T-helper 2 cell treated with Interferon-gamma antibody and Interleukin-4, amounts not matched to agents 5 μg/mL and 100 μg/mL, for 36 hours (primary cell): ENCODE measurements at places on chromosomes 1 and 21.

GRCh38 chr1:97824200-97824599 lies 96.6 kb downstream of the DPYD start:
- no peak overlapping the region for H3K4me3 ChIP-seq
- H3K27ac ChIP-seq: no peak overlapping the region
- H3K36me3 ChIP-seq: no peaks in the 10 kb centered on the region
- no peaks in the 10 kb centered on the region for H3K27me3 ChIP-seq
- H3K4me1 ChIP-seq: no peaks in the 10 kb centered on the region

DNA sequence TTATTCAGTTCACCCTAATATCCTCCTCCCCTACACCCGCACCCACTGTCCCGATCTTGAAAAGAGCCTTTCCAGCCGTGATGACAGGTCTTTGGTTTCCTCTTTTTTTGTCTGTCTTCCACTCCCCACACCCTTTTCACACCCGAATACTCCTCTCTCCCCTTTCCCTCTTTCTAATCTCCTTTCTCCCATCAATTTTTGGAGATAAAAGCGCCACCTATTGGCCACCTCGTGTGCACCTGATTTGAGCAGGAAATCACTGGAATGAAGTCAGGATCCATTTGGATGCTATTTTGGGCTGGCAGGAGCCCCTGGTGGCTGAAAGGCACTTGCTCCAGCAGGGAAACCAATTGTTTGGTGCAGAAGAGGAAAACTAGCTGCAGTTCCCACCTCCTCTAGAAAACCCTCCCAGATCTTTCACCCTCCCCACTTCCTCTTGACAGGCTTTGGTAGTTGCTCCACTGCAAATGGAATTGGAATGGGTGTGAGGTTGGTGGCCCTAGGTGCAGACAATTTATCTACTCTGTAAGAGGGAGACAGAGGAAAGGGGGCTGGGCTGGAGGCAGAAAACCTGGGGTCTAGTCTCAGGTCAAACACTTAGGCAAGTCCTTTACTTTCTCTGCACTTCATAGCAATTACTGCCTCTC lies 8.4 kb downstream of the FOXE3 start:
- DNase-seq: no peak
- H3K4me3 ChIP-seq: no peak overlapping the region

DNA sequence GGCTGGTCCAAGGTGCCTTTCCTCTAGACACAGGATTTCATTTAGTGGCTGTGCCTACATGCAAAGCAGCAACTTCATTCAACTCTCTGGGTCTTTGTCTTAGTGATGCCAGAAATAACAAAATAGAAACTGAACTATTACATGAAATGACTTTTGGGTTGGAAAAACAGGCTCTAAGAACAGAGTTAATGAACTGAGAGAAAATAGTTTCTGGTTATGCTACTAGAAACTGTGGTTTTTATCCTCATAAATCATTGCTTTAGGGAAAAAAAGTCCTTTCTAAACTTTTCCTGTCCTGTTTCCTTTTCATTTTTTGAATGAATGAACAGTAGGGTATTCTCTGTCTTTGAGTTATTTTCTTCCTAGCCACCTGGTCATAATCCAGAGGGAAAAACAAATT lies 424.0 kb downstream of the KIF26B start:
- DNase-seq: no peak
- no peaks in the 10 kb centered on the region for H3K4me1 ChIP-seq
- H3K27me3 ChIP-seq: no peaks in the 10 kb centered on the region
- H3K27ac ChIP-seq: no peak overlapping the region
- no peaks in the 10 kb centered on the region for H3K36me3 ChIP-seq

- no peak overlapping the region for H3K27ac ChIP-seq
- DNase-seq: no peak
- peaks cover 29% of the 10 kb centered on the region for H3K27me3 ChIP-seq
- no peaks in the 10 kb centered on the region for H3K36me3 ChIP-seq
These were observed 6.3 kb upstream of the OSBPL9 start for GRCh38 chr1:51610637-51611036.

GRCh38 chr1:111463029-111463683 lies 10.6 kb upstream of the C1orf162 start:
- peaks cover 11% of the 10 kb centered on the region for H3K4me1 ChIP-seq
- H3K36me3 ChIP-seq: peaks cover 55% of the 10 kb centered on the region
- H3K27ac ChIP-seq: no peak overlapping the region

- no peaks in the 10 kb centered on the region for H3K36me3 ChIP-seq
- H3K4me3 ChIP-seq: no peak overlapping the region
- no peak overlapping the region for H3K27ac ChIP-seq
- no peaks in the 10 kb centered on the region for H3K27me3 ChIP-seq
These were observed 141.3 kb upstream of the ADAMTS5 start for GRCh38 chr21:27108228-27108627.

- no peak overlapping the region for H3K4me3 ChIP-seq
- DNase-seq: peak; percentile 27
- H3K27ac ChIP-seq: no peak overlapping the region
- H3K36me3 ChIP-seq: no peaks in the 10 kb centered on the region
- H3K27me3 ChIP-seq: peaks cover 5% of the 10 kb centered on the region
- H3K4me1 ChIP-seq: no peaks in the 10 kb centered on the region
These were observed 95.4 kb upstream of the USP24 start for GRCh38 chr1:55310505-55310971.

DNA sequence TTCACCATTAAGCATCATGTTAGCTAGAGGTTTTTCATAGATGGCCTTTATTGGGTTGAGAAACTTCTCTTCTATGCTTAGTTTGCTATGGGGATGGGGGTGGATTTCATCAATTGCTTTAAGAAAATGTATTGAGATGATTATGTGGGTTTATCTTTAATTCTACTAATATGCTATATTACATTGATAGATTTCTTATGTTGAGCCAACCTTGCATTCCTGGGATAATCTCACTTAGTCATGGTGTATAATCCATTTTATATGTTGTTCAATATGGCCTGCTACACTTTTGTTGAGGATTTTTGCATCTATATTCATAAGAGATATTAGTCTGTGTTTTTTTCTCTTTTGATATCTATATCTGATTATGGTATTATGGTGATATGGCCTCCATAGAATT lies 70.7 kb downstream of the MAP3K7CL start:
- no peak overlapping the region for H3K4me3 ChIP-seq
- H3K27me3 ChIP-seq: no peaks in the 10 kb centered on the region
- peaks cover 15% of the 10 kb centered on the region for H3K36me3 ChIP-seq
- no peak overlapping the region for H3K27ac ChIP-seq
- no peak for DNase-seq

- no peaks in the 10 kb centered on the region for H3K4me1 ChIP-seq
- H3K27ac ChIP-seq: no peak overlapping the region
- no peaks in the 10 kb centered on the region for H3K36me3 ChIP-seq
- H3K27me3 ChIP-seq: peaks cover 2% of the 10 kb centered on the region
- no peak overlapping the region for H3K4me3 ChIP-seq
These were observed 2.6 kb downstream of the CD5L start for GRCh38 chr1:157838966-157839365.

- no peaks in the 10 kb centered on the region for H3K36me3 ChIP-seq
- H3K27me3 ChIP-seq: peaks cover 78% of the 10 kb centered on the region
- no peak for DNase-seq
- peaks cover 5% of the 10 kb centered on the region for H3K4me1 ChIP-seq
- no peak overlapping the region for H3K27ac ChIP-seq
These were observed 6.4 kb downstream of the LAMC1 start for GRCh38 chr1:183029591-183030000.

DNA sequence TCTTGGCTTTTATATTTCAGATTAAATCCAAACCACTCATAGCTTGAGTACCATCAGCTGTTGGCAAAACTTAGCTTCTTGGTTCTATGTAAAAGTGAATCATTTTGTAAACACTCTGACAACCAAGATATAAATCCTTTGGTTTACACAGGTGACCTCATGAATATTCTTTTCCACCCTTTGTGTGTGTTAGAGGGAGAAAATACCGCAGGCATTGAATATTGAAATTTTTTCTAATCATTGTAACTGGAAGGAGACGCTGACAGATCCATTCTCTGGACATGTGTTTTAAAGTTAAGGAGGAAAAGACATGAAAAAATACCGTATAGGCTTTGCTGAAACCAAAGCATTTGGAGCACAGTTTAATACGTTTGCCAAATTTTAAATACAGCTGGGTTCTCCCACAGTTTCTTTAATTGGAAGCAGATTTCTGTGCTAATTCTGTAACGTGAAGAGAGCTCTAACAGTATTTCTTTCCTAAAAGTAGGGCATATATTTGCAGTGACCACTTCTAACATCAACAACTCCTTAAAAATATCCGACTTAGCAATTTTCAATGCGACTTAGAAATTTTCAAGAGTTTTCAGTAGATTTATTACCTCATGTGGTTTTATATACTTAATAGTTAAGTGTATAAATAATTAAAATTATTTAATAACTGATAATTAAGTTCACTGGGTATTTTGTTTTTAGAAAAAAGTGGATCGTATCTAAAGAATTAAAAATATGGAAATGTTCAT lies 388.2 kb downstream of the USP25 start:
- no peak overlapping the region for H3K4me3 ChIP-seq
- no peak overlapping the region for H3K27ac ChIP-seq
- no peaks in the 10 kb centered on the region for H3K36me3 ChIP-seq
- no peak for DNase-seq

GRCh38 chr1:42932442-42932941 lies 26.2 kb downstream of the SLC2A1 start:
- H3K27me3 ChIP-seq: no peaks in the 10 kb centered on the region
- DNase-seq: no peak
- H3K4me3 ChIP-seq: peak overlapping the region; percentile 82
- peak overlapping the region; percentile 93 for H3K27ac ChIP-seq

GRCh38 chr1:9038881-9039760 lies 12.9 kb upstream of the SLC2A7 start:
- no peaks in the 10 kb centered on the region for H3K4me1 ChIP-seq
- DNase-seq: no peak
- no peak overlapping the region for H3K27ac ChIP-seq
- no peaks in the 10 kb centered on the region for H3K36me3 ChIP-seq
- no peak overlapping the region for H3K4me3 ChIP-seq

- H3K36me3 ChIP-seq: peaks cover 2% of the 10 kb centered on the region
- no peak for DNase-seq
- H3K27ac ChIP-seq: no peak overlapping the region
- no peak overlapping the region for H3K4me3 ChIP-seq
These were observed 142.4 kb downstream of the AK5 start for GRCh38 chr1:77424236-77424635.

DNA sequence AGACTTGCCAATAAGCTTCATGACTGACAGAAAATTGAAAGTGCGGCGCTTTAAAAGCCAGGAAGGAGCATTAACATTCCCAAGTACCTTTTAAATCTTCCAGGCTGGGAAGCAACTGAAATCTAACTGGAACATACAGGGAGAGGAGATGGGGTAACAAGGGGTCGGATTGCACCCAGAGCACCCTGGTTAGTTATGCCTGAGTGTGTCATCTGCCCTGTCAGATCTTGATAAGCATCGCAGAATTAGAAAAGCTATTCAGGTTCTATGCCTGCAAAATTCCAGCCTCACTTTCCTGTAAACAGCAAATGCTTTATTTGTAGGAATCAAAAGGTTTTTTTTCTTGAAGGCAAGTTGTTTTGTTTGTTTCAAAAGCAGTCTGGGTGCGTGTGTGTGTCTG lies 58.5 kb downstream of the SERBP1 start:
- H3K27ac ChIP-seq: no peak overlapping the region
- DNase-seq: no peak
- H3K36me3 ChIP-seq: peaks cover 49% of the 10 kb centered on the region
- H3K4me1 ChIP-seq: peaks cover 7% of the 10 kb centered on the region

DNA sequence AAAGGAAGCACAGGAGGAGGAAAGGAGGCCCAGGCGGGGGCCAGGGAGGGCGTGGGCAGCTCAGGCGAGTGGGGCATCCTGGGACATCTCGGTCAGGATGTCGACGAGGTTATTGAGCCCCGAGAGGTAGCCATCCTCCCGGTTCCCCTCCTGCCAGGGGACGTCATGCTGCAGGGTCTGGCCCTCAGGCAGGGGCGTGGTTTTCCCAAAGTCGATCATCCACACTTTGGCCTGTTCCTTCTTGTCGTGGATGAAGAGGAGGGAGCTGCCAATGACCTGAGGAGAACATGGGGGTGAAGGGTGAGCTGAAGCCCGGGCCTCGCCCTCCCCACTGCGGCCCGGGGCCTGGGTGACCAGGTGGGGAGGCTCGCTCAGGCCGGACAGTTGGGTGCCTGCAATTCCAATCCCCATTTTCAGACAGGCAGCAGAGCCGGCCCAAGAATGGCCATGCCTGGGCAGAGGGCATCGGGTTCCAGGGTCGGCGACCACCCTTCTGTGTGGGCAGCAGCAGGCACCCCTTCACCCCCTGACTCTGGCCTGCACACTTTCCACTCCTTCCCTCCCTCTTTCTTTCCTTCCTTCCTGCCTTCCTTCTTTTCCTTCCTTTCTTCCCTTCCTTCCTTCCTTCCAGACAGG lies 86.2 kb downstream of the STUM start:
- peaks cover 30% of the 10 kb centered on the region for H3K4me1 ChIP-seq
- H3K27me3 ChIP-seq: no peaks in the 10 kb centered on the region
- H3K36me3 ChIP-seq: peaks cover 37% of the 10 kb centered on the region
- peak overlapping the region; percentile 69 for H3K4me3 ChIP-seq
- no peak for DNase-seq

DNA sequence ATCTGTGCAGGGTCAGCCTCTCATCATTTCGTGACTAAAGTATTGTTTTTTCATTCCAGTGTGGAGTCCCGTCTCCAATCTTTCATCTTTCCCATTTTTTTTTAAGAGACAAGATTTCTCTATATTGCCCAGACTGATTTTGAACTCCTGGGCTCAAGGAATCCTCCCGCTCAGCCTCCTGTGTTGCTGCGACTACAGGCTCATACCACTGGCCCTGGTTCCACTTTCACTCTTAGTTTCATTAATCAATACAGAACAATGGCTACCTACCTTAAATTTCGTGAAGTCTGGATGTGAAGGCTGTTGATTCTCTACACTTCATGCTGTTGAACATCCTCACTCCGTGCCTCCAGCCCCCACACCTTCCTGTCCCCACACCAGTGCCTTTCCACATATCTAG lies 97.7 kb upstream of the GREM2 start:
- no peak for DNase-seq
- no peak overlapping the region for H3K27ac ChIP-seq
- no peaks in the 10 kb centered on the region for H3K4me1 ChIP-seq
- no peaks in the 10 kb centered on the region for H3K36me3 ChIP-seq
- no peak overlapping the region for H3K4me3 ChIP-seq
- H3K27me3 ChIP-seq: no peaks in the 10 kb centered on the region

DNA sequence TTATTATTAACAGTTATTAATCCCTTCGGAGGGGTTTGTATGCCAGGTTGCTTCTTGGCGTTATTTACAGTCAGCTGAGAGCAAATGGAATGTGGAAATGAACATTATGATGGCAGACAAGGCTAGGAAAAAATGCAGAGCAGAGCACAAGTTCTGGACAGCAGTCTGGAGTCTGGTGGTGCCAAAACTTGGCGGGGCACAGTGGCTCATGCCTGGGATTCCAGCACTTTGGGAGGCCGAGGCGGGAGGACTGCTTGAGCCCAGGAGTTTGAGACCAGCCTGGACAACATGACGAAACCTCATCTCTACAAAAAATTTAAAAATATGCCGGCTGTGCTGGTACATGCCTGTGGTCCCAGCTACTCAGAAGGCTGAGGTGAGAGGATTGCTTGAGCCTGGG lies 67.6 kb downstream of the CDC7 start:
- H3K4me1 ChIP-seq: peaks cover 15% of the 10 kb centered on the region
- H3K27ac ChIP-seq: no peak overlapping the region
- H3K27me3 ChIP-seq: no peaks in the 10 kb centered on the region

- H3K4me3 ChIP-seq: no peak overlapping the region
- no peak overlapping the region for H3K27ac ChIP-seq
- no peaks in the 10 kb centered on the region for H3K27me3 ChIP-seq
These were observed 681.5 kb downstream of the LRRIQ3 start for GRCh38 chr1:73516451-73516850.
